ENCODE measurements at places on chromosomes 3 and 15.
A peak's percentile ranks its signal among the peaks of the same experiment; 100 is the strongest.

GRCh38 chr3:36957862-36958686, 13.2 kb upstream of the TRANK1 start:
- no peak for DNase-seq

DNA sequence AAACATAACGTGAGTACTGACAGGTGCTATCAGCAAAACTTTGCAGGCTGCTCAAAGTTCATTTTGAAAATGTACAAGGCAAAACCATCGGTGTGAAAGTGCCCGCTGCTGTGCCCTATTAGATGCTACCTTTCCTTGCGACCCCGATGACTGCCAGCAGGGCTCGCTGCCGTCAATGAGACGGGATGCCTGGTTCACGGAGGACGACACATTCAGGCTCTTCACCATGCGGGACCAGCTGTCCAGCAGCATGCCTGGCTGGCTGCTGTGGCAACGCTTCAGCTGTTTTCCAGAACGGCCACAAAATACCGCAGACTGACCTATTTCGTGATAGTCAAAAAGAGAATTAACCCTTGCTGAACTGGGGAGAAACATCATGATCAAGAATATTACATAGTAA, 92.7 kb upstream of the OCA2 start:
- DNase-seq, result no peak

DNA sequence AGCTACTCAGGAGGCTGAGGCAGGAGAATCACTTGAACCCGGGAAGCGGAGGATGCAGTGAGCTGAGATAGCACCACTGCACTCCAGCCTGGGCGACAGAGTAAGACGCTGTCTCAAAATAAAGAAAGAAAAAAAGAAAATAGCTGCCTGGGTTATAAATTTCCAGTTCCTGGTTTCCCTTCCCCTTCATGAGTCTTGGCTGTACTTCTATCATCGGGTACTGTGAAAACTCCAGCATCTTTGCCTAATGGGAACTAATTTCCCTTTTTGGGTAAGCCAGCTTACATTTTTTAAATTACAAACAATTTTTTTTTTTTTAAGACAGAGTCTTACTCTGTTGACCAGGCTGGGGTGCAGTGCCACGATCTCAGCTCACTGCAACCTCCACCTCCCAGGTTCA, 15.0 kb downstream of the DENND4A start:
- no peak for DNase-seq

- no peak for DNase-seq
These were observed 890.9 kb downstream of the GBE1 start for GRCh38 chr3:80870476-80871041.

DNA sequence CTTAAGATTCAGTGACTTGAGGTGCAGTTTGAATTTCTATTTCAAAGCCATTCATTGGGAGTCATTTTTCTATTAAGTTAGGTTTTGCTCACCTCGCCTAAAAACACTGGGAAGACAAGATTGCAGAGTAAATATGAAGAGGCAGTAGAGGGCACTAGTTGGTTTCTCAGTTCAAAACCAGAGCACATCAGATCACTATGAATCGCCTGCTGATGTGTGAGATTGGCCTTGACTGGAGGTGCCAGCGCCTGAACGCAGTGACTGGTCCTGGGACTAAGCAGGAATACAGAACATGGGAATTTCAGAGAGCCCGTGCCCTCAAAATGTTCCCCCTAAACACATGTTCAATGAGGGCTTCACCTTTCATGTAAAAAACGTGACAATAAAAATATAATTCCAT, 229.0 kb downstream of the ITPR1 start:
- DNase-seq, result peak; percentile 44

GRCh38 chr3:160931474-160931873, 173.7 kb downstream of the B3GALNT1 start:
- no peak for DNase-seq

DNA sequence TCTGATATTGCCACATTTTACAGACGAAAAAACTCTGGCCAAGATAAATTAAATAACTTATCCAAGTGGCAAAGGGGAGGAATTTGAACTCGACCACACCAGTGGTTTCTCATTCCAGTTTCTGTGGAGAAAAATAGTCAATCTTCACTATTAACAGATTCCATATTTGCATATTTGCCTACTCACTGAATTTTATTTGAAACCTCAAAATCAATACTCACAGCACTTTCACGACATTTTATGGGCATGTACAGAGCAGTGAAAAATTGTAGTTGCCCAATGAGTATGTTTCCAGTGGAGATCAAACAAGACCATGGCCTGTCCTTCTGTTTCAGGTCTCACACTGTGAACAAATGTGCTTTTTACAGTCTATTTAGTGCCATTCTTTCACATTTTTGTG, 374.3 kb downstream of the MAGI1 start:
- no peak for DNase-seq

DNA sequence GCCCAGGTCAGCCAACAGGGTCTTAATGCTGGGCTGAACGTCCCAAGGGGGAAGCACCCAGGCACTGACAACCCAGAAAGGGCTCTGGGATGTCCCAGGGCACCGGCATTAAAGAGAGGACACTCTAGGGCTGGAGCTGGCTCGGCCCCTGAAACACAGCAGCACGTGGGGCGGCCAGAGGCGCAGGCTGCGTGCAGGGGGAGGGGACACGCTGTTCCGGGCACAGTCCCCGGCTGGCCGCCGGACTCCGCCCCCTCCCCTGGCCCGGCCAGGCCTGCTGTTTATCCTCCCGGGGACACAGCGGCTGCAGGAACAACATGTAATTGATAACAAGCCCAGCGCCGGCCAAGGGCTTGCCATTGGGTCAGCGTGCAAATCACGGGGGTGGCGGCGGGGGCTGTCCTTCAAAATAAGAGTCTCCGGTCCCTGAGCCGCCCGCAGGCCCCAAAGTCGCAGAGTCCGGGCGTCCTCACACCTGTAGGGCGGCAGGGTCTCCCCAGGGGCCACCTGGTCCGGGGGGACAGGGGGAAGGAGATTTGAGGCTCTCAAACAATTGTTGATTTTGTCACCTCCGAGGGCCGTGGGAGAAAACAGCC, 1.3 kb downstream of the KLF15 start:
- no peak for DNase-seq

- DNase-seq, result no peak
These were observed 91.2 kb downstream of the POLR2M start for GRCh38 chr15:57797568-57798267.

GRCh38 chr3:31903686-31904431, 77.2 kb downstream of the OSBPL10 start:
- DNase-seq, result no peak

DNA sequence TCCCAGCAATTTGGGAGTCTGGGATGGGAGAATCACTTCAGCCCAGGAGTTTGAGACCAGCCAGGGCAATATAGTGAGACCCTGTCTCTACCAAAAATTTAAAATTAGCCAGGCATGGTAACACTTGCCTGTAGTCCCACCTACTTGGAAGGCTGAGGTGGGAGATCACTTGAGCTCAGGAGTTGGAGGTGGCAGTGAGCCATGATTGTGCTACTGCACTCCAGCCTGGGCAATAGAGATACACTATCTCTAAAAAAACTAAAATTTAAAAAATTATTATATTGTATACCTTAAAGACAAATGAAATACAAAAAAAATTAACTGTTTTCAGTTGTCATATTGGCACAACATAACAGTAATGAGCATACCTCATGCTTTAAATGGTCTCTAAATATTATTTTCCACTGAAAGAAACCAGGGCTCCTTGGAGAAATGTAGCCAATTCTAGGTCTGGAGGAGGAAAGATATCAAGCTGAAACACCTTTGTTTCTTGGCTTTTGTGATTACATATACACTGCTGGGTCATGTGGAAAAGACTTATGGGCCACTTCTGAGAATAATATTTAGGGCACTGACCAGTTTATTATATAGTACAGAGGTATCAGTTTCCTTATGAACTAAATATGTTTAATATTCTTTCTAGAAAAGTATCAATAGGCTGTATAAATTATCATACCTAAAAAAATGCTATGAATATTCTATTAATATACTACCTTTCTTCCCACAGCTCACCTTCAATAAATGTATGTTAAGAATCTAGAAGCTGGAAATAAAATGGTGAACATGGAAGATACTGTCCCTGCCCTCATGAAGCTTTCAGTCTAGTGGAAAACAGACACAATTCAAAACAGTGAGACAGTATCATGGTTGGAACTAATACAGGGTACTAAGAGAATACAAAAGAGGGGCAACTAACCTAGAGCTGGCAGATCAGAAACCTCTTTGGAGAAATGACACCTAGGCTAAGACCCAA, 119.5 kb downstream of the TMCC1 start:
- DNase-seq, result no peak

DNA sequence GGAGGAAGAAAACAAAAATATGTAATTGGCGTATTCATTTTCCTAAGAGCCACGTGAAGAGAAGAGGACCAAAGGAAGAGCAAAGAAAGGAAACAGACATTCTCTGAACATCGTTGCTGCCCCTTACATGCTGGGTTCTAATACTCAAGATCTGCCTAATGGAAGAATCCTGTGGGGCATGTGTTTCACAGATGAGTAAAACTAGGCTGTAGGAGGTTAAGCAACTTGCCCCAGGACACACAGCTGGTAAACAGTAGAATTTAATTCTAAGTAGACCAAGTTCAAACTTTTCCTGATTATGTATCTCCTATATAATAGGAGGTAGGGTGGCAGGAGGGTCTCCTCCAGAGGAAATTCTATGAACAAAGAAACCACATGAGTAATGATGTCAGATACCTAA, 106.1 kb upstream of the TNFAIP8L3 start:
- no peak for DNase-seq

Measured in NCI-H446 treated with DMSO at 0.1 percent for 48 hours (cell line).